ENCODE measurements at places on chromosomes 12 and 14. TPM values are rescaled to one million over a fixed set of nuclear protein-coding genes. Genes with fewer than 3 reads are reported as not detected.

The PDZRN4 gene
- total RNA-seq: not detected

The CELA1 gene
- not detected for total RNA-seq

The GLI1 gene
- total RNA-seq: 2.4 TPM

The DTX1 gene
- total RNA-seq: under 0.01 TPM

The LRRC43 gene
- total RNA-seq: 0.11 TPM

The TEX52 gene
- 0.12 TPM for total RNA-seq

The CBLN3 gene
- total RNA-seq: 5.5 TPM

The GPR65 gene
- not detected for total RNA-seq

The KCNK10 gene
- total RNA-seq: not detected

The RAPGEF3 gene
- total RNA-seq: 6.1 TPM

The ATXN3 gene
- total RNA-seq: 48.2 TPM

The PRIMA1 gene
- total RNA-seq: not detected

The AQP2 gene
- total RNA-seq: not detected

The FOS gene
- total RNA-seq: 6.7 TPM

The BIN2 gene
- total RNA-seq: not detected

The CIROP gene
- total RNA-seq: 0.25 TPM

The CCDC85C gene
- total RNA-seq: 6.0 TPM

The DACT1 gene
- 27.4 TPM for total RNA-seq
